Stimulated activated CD4-positive, alpha-beta T cell treated with anti-CD3 and anti-CD28 coated beads, Interleukin-1b, Interleukin-23, amount 100 ng/mL, for 4 hours (primary cell): ENCODE measurements at places on chromosomes 5 and 9.

DNA sequence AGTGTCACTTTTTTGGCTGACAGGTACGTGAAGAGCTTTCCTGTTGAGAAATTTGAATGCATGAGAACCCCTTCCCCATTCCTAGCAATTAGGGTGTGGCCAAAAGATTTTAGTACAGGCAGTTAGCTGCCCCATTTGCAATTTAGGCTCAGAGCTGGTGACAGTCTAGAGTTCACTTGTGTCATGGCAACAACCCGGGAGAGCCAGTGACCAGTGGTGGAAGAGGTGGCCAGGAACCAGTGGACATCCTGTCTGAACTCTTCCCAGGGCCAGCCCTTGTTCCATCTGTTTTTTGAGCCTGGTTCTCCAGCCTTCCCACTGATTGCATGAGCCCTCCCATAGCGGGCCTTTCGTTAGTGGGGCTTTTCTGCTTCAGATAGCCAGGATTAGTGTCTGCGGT is 2.5 kb upstream of the NEUROG1 start:
- no peak for DNase-seq

GRCh38 chr9:130842545-130842944 is 7.5 kb downstream of the ABL1 start:
- no peak for DNase-seq

GRCh38 chr9:90259311-90260246 is 383.0 kb downstream of the DIRAS2 start:
- DNase-seq = no peak

GRCh38 chr9:27537756-27538155 is 8.1 kb upstream of the MOB3B start:
- no peak for DNase-seq

- no peak for DNase-seq
These were observed 37.1 kb downstream of the LAMC3 start for GRCh38 chr9:131046093-131046380.
